SJSA1 (cell line): ENCODE measurements at places on chromosomes 3 and 15. TPM values are rescaled to one million over a fixed set of nuclear protein-coding genes. Genes with fewer than 3 reads are reported as not detected.

DNA sequence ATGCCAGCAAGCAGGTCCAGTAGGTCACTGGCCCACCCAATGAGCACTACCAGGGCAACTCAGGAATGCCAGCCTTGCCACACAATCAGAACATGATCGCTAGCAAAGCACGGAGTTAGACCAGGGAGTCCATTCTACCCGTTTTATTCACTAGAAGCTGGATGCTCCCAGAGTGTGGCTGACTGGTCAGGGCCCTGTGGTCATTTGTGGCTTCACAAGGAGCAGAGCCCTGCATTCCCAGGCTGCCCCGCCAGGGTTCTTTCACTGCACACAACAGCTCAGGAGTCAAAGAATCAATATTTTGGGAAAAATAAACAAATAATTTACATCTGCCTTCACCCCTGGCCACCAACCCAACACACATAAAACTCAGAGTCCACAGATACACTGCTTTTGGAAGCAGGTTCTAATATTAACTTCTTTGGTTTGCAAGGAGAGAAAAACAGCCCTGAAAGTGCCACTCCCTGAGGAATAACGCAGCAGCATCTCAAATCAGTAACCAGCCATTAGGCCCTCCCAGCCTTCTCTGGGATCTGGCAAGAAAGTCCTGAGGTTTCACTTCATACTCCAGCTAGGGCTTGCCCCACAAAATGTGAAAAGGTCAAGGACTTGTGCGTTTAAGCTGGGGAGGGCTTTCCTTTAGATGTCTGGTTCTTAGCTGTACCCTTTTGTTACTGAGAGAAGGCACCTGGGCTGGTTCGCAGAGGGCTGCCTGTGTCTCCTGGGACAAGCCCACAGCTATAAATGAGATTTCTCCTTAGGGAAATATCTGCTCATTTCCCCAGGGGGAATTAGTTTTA lies 16.0 kb downstream of the SIAH2 start:
- peaks cover 8% of the 10 kb centered on the region for H3K36me3 ChIP-seq
- no peaks in the 10 kb centered on the region for H3K27me3 ChIP-seq
- H3K27ac ChIP-seq = no peak overlapping the region

The PLSCR2 gene
- total RNA-seq = not detected in 2 replicates

DNA sequence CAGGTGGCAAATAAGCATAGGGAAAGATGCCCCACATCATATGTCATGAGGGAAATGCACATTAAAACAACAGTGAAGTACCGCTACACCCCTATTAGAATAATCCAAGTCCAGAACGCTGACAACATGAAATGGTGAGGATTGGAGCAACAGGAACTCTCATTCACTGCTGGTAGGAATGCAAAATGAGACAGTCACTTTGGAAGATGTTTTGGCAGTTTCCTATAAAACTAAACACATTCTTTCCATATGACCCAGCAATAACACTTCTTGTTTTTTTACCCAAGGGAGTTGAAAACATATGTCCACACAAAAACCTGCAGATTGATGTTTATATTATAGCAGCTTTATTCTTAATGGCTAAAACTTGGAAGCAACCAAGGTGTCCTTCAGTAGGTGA lies 116.4 kb upstream of the TOPAZ1 start:
- DNase-seq = no peak
- H3K36me3 ChIP-seq = no peaks in the 10 kb centered on the region
- H3K4me3 ChIP-seq = no peak overlapping the region
- H3K27ac ChIP-seq = no peak overlapping the region

DNA sequence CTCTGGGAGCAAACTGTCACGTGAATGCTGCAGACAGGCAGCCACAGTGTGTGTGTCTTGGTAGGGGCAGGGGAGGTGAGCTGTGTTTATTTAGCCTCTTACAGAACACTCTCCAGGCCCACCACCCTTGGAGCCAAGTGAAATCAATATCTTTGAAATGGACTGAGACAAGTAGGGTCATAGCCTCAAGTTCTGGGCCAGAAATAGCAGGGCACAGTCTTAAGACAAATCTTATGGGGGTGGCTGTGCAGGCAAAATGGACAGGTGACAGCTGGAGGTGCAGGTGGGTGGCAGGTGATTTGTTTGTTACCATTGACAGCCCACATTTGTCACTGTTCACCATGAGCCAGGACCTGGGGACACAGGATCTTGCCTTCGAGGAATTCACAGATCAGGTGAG lies 93.6 kb upstream of the NMNAT3 start:
- H3K4me3 ChIP-seq = no peak overlapping the region
- H3K4me1 ChIP-seq = peaks cover 34% of the 10 kb centered on the region
- DNase-seq = no peak
